Lung (tissue), 17 donors: ENCODE measurements at places on chromosomes 11 and 22. TPM values are rescaled to one million over a fixed set of nuclear protein-coding genes. Genes with fewer than 3 reads are reported as not detected.

The NDUFV1 gene
- total RNA-seq = 144 TPM

GRCh38 chr11:68009391-68010089 is 587 bp upstream of the ALDH3B1 start:
- peak; percentile 55 for DNase-seq
- H3K4me1 ChIP-seq = peaks cover 37% of the 10 kb centered on the region
- no peaks in the 10 kb centered on the region for H3K27me3 ChIP-seq

The SLCO2B1 gene
- total RNA-seq = 244 TPM

GRCh38 chr11:93740031-93740729 is 1.1 kb downstream of the TAF1D start:
- H3K4me1 ChIP-seq = peaks cover 19% of the 10 kb centered on the region
- peak overlapping the region; percentile 47 for H3K4me3 ChIP-seq
- no peaks in the 10 kb centered on the region for H3K27me3 ChIP-seq

DNA sequence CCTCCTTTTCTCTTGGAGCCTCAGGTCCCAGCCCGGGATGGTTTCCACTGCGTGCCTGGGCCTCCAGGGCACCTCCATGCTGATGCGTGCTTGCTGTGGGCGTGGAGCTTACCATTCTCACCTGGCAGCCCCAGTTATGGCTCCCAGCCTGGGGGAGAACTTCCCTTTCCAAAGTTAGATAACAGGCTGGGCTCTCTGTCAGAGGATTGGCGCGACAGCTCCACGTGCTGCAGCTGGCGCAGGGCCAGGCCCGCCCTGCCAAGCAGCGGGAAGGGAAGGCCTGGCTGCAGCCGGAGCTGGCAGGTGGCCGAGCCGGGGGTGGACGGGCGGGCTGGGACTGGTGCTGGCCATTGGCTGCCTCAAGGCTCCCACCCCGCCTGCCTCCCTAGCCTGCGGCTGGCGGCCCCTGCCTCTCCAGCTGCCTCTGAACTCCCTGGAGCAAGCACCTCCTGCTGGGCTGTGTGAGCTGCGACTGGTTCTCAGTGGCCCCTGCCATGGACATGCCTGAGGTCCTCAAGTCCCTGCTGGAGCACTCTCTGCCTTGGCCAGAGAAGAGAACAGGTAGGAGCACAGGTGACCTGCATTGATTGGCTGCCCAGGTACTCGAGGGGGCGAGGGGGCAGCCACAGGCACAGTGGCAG is 14.6 kb upstream of the TEF start:
- DNase-seq = peak; percentile 99
- peaks cover 28% of the 10 kb centered on the region for H3K4me1 ChIP-seq
- H3K36me3 ChIP-seq = no peaks in the 10 kb centered on the region
- peak overlapping the region; percentile 39 for H3K4me3 ChIP-seq
- H3K27ac ChIP-seq = peak overlapping the region; percentile 2

DNA sequence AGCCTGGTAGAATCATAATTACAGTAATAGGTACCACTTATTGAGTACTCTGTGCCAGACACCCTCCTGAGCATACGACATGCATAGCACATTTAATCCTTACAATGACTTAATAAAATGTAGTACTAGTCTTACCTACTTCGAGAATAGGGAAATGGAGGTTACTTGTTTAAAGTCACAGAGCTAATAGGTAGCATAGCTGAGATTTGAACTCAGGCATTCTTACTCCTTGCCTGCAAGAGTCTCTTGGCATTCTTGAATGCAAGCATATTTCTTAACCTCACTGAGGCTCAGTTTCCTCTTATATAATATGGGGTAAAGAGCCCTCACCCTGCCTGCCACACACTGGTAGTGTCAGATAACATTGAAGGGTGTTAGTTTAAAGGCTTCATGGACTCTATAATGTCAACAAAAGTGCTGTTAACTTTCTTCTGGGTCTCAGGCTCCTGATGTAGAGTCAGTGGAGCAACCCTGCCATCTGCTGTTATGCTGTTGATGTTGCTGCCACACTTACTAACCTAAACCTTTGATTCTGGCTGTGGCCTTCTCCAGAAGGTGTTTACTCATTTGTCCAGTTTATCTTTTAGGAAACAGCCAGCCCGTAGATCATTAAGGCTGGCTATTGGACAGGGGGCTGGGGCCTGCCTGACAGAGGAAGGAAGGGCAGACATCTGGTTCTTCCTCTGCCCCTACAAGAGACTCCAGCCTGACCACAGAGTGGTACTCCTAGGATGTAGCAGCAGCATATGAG is 18.9 kb downstream of the LIMK2 start:
- no peak overlapping the region for H3K4me3 ChIP-seq
- peak; percentile 76 for DNase-seq
- H3K36me3 ChIP-seq = peaks cover 4% of the 10 kb centered on the region
- no peaks in the 10 kb centered on the region for H3K27me3 ChIP-seq
- peak overlapping the region; percentile 22 for H3K27ac ChIP-seq
- peaks cover 26% of the 10 kb centered on the region for H3K4me1 ChIP-seq

GRCh38 chr22:50713008-50713385 is 25.0 kb upstream of the ACR start:
- H3K27me3 ChIP-seq = no peaks in the 10 kb centered on the region
- H3K36me3 ChIP-seq = peaks cover 28% of the 10 kb centered on the region
- no peak overlapping the region for H3K4me3 ChIP-seq
- H3K27ac ChIP-seq = no peak overlapping the region
- DNase-seq = no peak
- H3K4me1 ChIP-seq = no peaks in the 10 kb centered on the region

- no peaks in the 10 kb centered on the region for H3K36me3 ChIP-seq
- H3K4me3 ChIP-seq = no peak overlapping the region
- no peaks in the 10 kb centered on the region for H3K4me1 ChIP-seq
- no peaks in the 10 kb centered on the region for H3K27me3 ChIP-seq
- DNase-seq = no peak
These were observed 160.9 kb downstream of the TRIM29 start for GRCh38 chr11:119976805-119977560.

GRCh38 chr11:73388265-73389133 is 12.3 kb downstream of the RELT start:
- H3K36me3 ChIP-seq = no peaks in the 10 kb centered on the region
- no peak for DNase-seq
- H3K27me3 ChIP-seq = no peaks in the 10 kb centered on the region
- no peak overlapping the region for H3K4me3 ChIP-seq

DNA sequence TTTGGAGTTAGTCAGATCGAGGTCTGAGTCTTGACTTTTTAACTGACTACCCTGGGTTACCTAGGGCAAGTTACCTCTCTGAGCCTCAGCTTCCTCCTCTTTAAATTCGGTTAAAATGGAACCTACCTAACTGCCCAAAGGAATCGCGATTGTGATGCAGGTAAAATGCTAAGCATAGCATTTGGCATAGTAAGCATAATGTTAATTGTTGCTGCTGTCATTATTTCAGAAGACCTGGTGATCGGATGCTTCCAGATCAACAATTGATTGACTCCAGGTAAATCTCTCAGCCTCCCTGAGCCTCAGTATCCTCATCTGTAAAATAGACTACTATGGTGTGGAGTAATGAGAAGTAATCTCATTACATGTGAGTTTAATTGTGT is 550 bp upstream of the SLC43A1 start:
- no peaks in the 10 kb centered on the region for H3K36me3 ChIP-seq
- peak overlapping the region; percentile 55 for H3K27ac ChIP-seq
- no peak for DNase-seq
- H3K4me1 ChIP-seq = peaks cover 8% of the 10 kb centered on the region
- H3K4me3 ChIP-seq = peak overlapping the region; percentile 74

GRCh38 chr11:64385945-64386704 is 27.2 kb downstream of the RPS6KA4 start:
- no peaks in the 10 kb centered on the region for H3K27me3 ChIP-seq
- no peak overlapping the region for H3K4me3 ChIP-seq
- no peaks in the 10 kb centered on the region for H3K4me1 ChIP-seq
- no peaks in the 10 kb centered on the region for H3K36me3 ChIP-seq
- DNase-seq = no peak
- H3K27ac ChIP-seq = no peak overlapping the region

The FIBP gene
- total RNA-seq = 74.6 TPM

DNA sequence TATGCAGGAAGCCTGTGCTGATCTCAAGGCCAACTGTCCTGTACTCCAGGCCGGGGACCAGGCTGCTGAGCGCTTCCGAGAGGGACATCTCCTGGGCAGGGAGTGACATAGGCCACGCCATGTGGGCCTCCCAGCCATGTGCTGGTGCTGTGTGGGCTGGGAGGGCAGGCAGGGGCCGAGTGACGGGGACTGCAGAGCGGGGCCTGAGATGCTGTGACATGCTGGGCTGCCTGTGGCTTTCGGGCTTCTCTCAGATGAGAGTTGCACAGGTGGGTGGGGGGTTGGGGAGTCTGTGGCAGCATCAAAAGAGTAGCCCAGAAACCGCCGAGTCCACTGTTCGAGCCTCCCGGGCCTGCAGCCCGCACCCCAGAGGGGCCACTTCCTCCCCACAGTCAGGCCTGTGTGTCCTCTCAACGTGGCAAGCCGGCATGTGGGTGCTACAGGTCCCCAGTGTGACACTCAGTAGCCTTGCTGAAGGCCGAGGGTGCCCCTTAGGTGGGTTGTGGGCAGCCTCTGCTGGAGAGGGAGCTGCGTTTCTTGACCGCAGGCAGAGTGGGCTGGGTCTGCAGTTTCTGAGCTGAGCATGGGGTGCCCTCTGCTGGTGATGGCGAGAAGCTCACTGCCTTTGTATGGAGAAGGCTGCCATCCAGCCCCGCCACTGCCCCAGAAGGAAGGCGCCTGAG is 101.2 kb downstream of the BCR start:
- no peaks in the 10 kb centered on the region for H3K36me3 ChIP-seq
- H3K4me3 ChIP-seq = no peak overlapping the region

GRCh38 chr11:59787816-59788215 is 22.8 kb downstream of the MRPL16 start:
- no peaks in the 10 kb centered on the region for H3K27me3 ChIP-seq
- peak; percentile 13 for DNase-seq
- H3K36me3 ChIP-seq = no peaks in the 10 kb centered on the region
- H3K4me3 ChIP-seq = no peak overlapping the region
- peaks cover 5% of the 10 kb centered on the region for H3K4me1 ChIP-seq

DNA sequence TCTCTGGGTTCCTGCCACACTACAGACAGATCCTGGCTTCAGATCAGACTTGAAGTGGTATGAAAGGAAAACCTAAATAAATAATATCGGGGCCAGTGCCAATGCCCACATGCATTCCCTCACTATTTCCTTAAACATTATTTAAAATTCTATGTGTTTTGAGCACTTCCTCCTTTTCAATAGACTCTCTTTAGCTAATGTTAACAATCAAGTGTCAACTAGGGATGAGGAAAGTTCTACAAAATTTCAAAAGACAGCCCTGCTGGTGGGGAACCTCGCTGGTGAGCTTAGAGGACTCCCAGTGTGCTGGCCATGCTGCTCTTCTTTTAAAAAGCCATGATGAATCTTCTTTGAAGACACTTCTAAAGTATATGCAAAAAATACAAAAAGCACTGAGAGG is 87.5 kb downstream of the ENTHD1 start:
- H3K4me1 ChIP-seq = peaks cover 9% of the 10 kb centered on the region
- DNase-seq = no peak
- H3K4me3 ChIP-seq = no peak overlapping the region
- H3K27me3 ChIP-seq = no peaks in the 10 kb centered on the region
- H3K36me3 ChIP-seq = no peaks in the 10 kb centered on the region
- H3K27ac ChIP-seq = no peak overlapping the region

The PARVA gene
- 49.6 TPM for total RNA-seq
